ENCODE measurements at places on chromosomes 12 and 14.
A peak's percentile ranks its signal among the peaks of the same experiment; 100 is the strongest.

- peak; percentile 75 for DNase-seq
Measured at GRCh38 chr12:124898200-124898922, 16.1 kb downstream of the UBC start.

GRCh38 chr12:22410486-22410885 lies 76.0 kb upstream of the ST8SIA1 start:
- peak; percentile 2 for DNase-seq

DNA sequence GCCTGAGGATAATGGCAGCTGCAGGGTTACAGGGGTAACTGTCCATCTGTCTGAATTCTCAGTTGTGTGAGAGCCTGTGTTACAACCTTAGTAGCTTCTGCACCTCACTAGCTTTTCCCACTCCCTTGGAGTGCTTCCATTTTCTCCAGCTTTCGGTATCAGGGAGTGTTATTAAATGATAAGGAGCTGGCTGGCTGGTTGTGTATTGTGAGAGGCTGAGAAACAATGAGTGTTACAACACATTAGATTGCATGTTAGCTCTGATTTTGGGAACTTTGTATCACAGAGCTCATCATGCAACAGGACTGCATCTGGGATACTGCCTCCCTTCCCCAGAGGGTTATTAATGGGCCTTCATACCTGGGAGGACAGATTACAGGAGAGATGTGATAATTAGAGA lies 723.7 kb downstream of the DIO2 start:
- peak; percentile 92 for DNase-seq

DNA sequence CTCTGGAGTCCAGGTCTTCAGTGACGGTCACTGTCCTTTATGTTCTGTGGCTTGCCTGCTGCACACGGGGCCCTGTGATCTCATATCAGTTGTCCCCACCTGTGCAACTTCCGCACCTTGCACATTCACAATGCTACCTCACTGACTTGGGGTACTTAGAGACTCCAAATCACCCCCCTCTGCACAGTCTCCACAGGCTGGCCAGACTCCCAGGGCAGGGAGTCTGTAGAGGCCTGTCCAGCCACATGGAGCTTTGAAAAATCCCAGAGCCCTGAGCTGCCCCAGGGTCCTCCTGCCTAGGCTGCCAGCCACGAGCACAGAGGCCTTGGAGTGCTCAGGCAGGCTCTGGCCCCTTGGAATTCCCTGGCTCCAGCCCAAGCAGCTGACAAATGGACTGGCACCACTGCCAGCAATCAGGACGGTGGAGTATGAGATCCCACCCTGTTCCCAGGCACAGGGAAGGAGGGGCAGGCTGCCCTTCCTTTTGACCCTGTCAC lies 26.4 kb downstream of the CMKLR1 start:
- no peak for DNase-seq

GRCh38 chr12:129675947-129676346 lies 227.9 kb downstream of the TMEM132D start:
- DNase-seq, result no peak

DNA sequence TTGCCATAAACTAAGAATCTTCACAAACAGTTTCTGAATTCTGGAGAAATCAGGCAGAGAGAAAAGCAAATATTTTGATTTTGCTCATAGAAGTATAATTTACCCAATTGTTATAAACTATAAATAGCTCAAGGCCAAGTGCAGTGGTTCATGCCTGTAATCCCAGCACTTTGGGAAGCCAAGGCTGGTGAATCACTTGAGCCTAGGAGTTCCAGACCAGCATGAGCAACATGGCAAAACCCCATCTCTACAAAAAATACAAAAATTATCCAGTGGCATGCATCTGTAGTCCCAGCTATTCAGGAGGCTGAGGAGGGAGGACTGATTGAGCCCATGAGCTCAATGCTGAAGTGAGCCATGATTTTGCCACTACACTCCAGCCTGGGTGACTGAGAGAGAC lies 19.6 kb upstream of the MMP19 start:
- no peak for DNase-seq

- DNase-seq, result peak; percentile 28
Measured at GRCh38 chr12:123498126-123498825, 35.2 kb downstream of the RILPL1 start.

DNA sequence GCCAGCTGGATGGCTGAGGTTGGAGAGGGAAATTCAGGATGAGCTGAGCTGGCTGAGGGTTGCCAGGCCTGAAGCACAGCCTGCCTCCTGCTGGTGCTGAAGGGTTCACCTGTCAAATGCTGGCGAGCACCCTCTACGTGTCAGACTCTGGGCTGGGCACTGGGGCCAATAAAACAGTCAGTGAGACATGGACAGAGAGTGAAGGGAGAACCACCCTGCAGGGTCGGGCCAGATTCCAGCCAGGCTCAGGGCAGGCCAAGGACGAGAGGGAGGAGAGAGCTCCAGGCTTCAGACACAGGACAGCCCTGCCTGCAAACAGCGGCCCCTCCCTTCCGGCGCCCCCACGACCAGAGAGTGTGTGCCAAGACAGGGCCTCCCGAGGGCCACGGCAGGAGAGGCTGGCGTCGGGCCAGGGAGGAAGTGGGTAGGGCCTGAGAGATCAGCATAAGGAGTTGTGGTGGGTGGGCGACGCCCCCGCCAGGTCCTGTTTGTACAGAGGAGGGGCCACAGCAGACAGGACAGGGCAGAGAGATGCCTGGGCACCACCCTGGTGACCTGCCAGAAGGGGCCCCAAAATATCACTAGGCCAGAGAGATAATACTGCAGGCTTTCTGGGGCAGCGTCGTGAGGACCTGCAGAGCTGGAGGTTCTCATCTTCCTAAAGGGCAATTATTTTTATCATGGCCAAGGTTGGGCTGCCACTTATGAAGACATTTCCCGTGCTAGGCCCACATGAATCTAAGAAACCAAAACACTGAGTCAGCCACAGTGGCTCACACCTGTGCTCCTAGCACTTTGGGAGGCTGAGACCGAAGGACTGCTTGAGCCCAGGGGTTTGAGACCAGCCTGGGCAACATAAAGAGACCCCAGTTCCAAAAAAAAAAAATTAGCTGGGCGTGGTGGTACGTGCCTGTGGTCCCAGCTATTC lies 73.1 kb upstream of the GPR68 start:
- DNase-seq, result no peak

GRCh38 chr12:38904537-38905479 lies 583 bp downstream of the CPNE8 start:
- peak; percentile 96 for DNase-seq

DNA sequence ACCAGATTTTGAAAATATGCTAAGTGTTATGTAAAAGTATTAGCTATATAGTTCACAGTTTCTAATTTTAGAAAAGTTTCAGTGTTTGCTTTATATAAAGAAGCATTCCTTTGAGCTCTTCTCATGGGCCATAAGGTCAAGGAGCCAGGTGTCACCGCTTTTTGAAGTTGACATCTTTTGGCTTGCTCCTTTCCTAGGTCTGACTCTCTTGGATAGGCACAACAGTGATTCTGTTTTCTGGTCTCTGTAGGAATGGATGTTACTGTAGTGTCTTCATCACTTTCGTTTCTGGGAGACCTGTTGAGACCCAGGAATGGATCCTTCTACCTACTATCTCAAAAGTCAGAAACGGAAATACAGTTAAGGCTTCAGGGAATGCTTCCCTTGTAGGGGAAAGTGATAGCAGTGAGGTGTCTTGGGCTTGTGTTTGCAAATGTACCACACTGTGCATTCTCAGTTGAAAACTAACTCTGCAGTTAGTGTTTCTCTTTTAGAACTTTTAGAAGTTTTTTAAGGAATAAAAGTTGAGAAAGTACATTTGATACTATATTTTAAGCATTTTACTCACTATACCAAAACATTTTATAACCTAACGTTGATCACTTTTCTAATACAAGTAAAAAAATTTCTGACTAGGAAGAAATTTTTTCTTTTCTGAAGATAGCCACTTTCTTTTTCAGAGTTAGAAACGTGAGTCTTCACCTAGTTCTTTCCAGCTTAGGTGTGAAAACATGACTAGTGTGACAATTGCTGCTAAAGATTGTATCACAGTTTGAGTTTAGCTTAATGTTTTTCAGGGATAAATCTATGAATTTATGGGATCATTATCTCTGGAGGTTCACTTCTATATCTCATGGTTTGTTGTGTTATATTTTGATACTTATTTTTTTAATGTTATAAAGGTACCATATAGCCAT lies 20.8 kb downstream of the VRK1 start:
- DNase-seq, result peak; percentile 12

DNA sequence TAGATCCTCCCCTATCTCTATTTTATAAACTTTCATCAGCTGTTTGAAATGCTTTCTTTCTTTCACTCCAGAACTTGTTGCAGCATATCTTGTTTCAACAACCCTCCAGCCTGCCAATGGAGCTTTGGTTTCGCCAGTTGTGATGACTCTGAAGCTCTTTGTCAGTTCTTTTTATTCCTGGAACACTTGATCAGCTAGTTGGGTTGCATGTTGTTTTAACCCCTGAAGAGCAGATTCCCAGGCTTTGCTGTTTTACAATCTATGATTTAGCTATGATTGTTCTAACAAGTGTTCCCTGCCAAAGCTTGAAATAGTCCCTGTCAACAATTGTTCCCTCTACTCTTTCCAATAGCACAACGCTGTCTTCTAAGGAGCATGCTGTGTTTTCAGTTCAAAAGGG lies 50.6 kb upstream of the FUT8 start:
- DNase-seq, result no peak

DNA sequence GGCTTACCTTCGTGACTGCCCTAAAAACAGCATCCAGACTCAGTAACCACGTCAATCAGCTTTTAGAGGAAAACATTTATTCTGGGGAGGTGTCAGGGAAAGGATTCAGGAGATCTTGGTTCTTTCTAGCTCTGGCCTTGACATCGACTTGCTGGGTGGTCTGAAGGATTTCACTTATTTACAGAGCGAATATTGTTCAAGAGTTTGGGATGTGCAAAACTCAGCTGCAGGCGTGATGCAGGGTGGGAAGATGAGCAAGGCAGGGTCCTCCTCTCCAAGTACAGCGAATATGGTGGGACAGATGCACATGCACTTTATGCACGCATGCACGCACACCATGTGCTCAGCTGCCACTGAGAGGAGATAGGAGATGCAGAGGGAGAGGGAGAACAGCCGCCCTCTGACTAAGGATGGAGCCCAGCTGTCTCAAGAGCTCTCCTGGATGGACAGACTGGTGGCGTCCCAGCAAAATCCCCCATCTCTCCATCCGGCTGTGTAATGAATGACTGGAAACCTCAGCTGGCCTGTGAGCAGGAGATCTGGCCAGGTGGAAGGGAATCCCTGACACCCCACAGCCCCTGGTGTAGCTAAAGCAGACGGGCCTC lies 24.4 kb upstream of the BDKRB1 start:
- no peak for DNase-seq

GRCh38 chr12:121096199-121096798 lies 36.4 kb upstream of the P2RX7 start:
- no peak for DNase-seq

DNA sequence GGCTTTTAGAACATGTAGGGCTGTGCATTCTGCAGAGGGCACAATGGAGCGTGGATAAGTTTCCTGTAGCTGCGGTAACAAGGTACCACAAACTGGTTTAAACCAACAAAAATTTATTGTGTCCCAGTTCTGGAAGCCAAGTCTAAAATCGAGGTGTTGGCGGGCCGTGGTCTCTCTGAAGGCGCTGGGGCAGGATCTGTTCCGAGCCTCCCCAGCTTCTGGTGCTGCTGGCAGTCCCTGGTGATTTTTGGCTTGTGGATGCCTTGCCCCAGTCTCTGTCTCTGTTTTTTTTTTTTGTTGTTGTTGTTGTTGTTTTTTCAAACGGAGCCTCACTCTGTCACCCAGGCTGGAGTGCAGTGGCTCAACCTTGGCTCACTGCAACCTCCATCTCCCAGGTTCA lies 77.5 kb downstream of the ACACB start:
- DNase-seq, result no peak

GRCh38 chr12:131946757-131947156 lies 3.0 kb upstream of the EP400 start:
- no peak for DNase-seq

GRCh38 chr12:75820848-75821578 lies 210.6 kb downstream of the PHLDA1 start:
- DNase-seq, result no peak

DNA sequence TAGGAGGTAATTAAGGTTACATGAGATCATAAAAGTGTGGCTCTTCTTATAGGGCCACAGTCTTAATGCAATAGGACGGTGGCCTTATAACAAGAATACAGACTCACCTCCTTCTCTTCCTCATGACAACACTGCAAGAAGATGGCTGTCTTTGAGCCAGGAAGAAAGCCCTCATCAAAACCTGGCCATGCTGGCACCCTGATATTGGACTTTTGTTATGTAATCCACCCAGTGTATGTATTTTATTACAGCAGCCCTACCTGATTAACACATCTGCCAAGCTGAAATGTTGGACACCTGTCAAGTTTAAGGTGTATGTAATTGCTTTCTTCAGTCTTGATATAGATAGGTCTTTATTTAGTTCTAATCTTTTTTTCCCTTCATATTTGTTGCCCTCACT lies 217.0 kb downstream of the GPHN start:
- no peak for DNase-seq

GRCh38 chr14:76125511-76125910 lies 26.2 kb upstream of the GPATCH2L start:
- no peak for DNase-seq

DNA sequence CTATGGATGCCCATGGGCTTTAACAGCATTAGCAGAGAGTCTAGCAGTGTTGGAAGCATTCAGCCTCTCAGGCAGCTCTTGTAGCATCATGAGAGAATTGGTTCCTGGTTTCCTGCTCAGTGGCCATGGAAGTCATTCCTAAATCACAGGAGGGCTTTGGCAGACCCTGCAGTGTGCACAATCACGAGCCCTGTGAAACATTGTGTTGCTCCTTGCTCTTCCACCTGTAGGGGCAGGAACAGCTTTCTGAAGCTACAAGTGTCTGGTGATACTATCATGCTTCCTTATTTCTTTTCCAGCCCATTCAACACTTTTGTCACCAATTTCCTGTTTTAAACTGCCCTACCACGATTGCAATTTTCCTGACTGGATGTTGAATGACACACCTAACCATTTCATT lies 402.2 kb upstream of the USP15 start:
- peak; percentile 10 for DNase-seq

DNA sequence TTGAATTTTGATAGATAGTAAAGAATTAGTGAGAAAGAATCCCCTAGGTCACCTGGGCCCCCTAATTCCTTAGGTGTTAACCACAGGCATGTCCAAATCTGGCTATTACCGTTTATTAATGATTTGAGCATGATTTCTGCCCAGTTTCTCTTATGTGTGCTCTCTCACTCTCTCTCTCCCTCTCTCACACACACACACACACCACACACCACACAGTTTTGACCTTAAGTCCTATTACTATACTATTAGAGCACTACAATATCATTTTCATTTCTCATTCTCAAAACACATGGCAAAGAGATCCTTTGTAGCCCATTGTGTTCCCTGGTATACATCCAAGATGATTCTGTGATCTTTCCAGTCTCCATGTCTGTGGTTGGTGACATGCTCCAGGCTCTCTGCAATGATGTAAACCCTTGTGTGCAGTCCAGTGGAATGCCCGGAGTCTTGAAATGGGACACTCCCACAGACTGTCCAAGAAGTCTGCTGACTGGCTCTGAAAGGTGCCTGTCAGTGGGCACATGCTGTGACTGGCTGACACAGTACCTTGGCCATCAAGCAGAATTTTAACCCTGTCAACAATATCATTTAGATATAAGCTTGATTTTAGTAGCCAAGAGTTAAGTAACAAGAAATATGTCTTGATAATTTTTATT lies 96.2 kb downstream of the FIGNL2 start:
- DNase-seq, result peak; percentile 9

- peak; percentile 46 for DNase-seq
Measured at GRCh38 chr12:5430641-5431603, 986 bp upstream of the NTF3 start.

- DNase-seq, result no peak
Measured at GRCh38 chr12:76628745-76629144, 69.2 kb upstream of the OSBPL8 start.

GRCh38 chr12:98646294-98647090 lies 1.4 kb downstream of the APAF1 start:
- peak; percentile 39 for DNase-seq

Data from mesendoderm (in vitro differentiated cells).